AG09319 (cell line): ENCODE measurements at places on chromosomes 7 and 10.
A peak's percentile ranks its signal among the peaks of the same experiment; 100 is the strongest.

DNA sequence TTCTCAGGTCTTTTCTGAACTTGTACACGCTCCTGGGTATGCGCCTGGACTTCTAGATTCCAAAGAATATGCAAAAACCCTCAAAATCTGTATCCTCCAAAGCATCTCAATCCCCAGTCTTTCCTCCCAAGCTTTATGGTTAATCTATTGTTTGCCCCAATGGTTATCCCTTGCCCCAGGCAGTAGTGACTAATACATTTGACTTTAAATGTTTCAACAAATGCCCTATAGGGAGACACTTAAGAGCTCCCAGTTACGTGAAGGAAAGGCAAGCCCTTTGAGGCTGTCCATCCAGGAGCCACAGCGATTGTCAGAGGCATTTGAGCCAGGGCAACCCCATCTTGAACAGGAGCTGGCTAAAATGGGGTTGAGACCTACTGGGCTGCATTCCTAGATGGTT is 12.7 kb upstream of the FOXL3 start:
- no peak for DNase-seq

DNA sequence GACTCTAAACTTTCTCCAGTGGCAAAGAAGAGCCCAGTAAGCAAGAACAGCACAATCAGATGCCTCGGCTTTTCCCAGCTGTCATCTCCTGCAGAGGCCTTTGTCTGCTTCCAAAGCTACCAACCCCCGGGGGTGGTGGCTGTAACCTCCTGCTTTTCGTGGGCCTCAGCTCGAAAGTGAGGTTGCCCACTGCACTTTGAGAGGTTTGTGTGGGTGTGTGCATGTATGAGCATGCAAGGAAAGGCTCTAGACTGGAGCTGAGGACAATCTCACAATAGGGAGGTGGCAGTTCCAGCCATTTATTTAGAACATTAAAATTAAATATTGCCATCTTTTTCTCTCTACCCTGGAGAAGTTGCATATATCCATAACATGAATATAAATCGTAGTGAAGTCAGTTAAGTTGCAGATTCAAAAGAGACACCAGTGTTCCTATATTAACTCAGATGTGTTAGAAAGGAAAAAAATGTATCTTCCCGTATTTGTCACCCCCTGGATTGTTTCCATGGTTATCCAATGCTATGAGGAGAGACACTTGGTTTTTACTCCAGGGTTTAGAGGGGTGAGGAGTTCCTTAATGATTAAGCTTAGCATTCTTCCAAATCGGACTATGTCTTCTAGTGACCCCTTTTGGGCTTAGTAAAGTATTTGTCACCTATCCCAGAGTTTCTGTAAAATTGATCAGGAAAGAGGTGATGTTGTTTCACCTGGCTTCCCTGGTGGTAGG is 781.1 kb downstream of the INHBA start:
- DNase-seq, result no peak

DNA sequence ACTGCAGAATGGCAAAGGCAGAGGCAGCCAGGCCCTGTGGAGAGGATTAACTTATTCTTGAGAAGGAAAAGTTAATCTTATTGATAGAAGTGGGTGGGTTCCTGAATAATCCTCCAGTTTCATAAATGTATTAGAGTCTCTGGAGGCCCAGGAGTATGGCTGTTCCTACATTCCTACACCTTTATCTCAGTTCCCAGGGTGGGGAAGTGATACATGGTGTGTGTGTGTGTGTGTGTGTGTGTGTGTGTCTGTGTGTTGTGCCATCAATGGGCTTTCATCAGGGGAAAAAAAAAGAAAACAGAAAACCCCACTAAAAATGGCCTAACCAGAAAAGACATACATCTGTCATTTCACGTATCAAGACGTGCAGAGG is 22.0 kb upstream of the GSDME start:
- no peak for DNase-seq

- no peak for DNase-seq
Measured at GRCh38 chr10:87532696-87533095, 28.0 kb downstream of the MINPP1 start.

- no peak for DNase-seq
Measured at GRCh38 chr7:88314061-88314491, 7.4 kb upstream of the STEAP4 start.

DNA sequence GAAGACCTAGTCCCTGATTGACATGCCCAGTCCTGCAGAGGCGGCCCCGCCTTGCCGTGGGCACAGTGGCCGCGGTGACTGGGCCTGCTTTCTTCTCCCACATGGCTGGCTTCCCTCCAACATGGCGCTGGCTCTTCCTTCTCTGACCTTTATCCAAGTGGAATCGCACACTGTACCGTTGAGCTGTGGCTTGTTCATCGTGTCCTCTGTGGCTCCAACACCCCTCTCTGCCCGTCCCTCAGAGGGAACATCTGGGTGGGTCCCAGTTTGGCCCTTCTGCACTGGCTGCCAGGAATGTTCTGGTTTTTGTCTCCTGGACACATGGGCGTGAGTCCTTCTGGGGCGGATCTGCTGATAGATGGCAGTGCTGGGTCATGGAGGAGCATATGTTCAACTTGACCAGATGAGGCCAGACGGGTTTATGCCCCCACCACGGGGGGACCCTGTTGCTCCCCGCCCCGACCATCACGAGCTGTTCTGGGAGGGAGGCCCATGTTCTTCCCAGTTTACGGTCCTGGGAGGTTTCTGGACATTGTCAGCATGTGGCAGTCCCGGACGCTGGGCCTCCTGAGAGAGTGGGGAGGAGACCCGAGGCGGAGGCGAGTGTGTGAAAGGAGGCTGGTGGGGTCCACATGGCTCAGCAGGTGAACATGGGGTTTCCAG is 63.5 kb downstream of the LHPP start:
- no peak for DNase-seq

DNA sequence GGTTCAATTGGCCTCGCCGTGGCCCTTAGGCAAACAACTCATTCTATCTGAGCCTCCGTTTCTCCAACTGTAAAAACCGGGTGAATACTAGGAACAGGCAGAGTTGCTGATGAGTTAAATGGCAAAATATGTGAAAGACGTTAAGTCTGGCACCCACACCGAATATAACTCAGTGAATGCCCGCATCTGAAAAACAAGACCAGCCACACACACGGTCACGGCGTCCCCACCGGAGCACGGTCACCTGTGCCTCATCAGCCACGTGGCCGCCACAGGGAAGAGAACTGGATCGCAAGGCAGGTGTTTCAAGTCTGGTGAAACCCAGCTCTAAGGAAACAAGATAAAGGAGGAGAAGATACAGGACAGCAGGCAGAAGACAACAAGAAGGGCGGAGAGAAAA is 20.4 kb downstream of the PRKAG2 start:
- DNase-seq, result no peak

DNA sequence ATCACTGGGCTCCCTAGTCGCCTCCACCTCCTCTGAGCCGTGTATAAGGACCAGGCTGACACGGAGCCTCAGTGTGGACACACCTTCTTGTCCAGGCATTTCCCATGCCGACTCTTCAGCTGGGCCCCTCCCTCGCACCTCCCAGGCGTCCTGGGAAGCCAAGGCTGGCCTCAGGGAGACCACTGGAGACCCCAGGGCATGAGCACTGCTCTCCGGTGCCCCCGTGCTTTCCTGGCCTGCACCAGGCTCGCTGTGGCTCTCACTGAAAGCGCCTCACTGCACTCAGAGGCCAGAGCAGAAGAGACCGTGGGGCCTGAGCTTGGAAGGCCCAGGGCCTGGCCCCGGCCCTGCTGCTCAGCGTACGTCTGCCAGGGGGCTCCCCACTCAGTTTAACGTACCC is 31.4 kb downstream of the LRRC27 start:
- DNase-seq, result no peak

- peak; percentile 82 for DNase-seq
Measured at GRCh38 chr7:22841954-22842353, 19.3 kb upstream of the TOMM7 start.

DNA sequence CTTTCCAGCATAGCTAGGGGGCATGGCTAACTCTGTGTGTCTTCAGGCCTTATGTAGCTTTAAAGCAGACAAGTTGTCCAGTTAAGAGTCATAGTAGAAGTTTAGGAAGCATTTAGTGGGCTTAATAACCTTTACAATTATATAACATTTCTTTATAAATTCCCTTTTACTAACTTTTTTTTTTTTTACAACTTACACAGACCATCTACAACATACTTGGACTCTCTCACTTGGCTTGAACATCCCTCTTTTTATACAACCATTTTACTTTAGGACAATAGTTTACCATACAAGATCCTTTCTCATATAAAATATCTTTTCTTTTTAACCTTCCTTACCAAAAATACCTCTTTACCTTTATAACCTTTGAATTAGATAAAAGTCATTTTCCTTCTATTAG is 26.3 kb downstream of the SP4 start:
- DNase-seq, result no peak

DNA sequence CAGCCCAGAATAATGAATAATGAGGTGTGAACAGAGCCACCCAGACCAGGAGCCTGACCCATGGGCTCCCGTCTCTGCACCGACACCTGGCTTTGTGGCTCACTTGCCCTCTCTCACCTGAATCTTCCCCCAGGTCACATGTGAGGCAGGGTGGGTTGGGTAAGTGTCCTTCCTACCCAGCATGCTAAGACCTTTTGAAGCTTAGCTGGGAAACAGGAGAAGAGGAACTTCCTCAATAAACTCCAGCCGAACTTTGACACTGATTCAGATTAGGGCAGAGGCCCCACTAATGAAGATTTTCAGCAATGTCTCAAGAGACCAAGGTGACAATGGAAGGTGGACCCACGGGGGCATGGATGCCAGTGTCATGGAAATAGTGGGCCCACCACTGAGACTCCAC is 46.6 kb upstream of the AQP1 start:
- DNase-seq, result no peak

GRCh38 chr10:80283119-80283518 is 6.3 kb downstream of the MAT1A start:
- no peak for DNase-seq

DNA sequence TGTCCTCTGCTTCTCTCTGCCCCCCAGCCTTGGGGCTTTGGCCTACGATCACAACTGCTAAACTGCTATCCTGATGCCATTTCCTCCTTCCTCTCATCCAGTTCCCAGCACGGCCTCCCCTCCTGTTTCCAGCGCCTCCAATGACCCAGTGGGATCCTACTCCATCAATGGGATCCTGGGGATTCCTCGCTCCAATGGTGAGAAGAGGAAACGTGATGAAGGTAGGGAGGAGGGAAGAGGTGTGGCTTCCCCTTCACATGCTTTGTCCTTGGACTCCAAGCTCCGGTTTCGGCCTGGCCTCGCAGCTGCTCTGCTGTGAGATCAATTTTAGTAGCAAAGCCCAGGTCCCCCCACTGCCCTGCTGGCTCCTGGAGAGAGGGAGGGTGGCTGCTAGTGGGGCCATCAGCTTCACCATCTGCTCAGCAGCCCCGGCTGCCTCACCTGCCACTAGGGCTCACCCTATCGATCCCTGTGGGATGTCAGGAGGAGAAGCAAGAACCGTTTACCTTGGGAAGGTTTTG is 35.8 kb downstream of the PAX2 start:
- no peak for DNase-seq

- DNase-seq, result no peak
Measured at GRCh38 chr10:78864761-78865537, 203.8 kb upstream of the ZMIZ1 start.

GRCh38 chr10:79149662-79150443 is 81.1 kb downstream of the ZMIZ1 start:
- no peak for DNase-seq

GRCh38 chr7:112162784-112163506 is 43.3 kb downstream of the DOCK4 start:
- no peak for DNase-seq

- DNase-seq, result no peak
Measured at GRCh38 chr7:17299483-17299991, 1.1 kb downstream of the AHR start.

- DNase-seq, result no peak
Measured at GRCh38 chr10:34994565-34995142, 95.5 kb downstream of the CUL2 start.

GRCh38 chr7:33217595-33217994 is 88.2 kb downstream of the BBS9 start:
- no peak for DNase-seq

- no peak for DNase-seq
Measured at GRCh38 chr7:8176370-8177081, 85.4 kb downstream of the ICA1 start.

DNA sequence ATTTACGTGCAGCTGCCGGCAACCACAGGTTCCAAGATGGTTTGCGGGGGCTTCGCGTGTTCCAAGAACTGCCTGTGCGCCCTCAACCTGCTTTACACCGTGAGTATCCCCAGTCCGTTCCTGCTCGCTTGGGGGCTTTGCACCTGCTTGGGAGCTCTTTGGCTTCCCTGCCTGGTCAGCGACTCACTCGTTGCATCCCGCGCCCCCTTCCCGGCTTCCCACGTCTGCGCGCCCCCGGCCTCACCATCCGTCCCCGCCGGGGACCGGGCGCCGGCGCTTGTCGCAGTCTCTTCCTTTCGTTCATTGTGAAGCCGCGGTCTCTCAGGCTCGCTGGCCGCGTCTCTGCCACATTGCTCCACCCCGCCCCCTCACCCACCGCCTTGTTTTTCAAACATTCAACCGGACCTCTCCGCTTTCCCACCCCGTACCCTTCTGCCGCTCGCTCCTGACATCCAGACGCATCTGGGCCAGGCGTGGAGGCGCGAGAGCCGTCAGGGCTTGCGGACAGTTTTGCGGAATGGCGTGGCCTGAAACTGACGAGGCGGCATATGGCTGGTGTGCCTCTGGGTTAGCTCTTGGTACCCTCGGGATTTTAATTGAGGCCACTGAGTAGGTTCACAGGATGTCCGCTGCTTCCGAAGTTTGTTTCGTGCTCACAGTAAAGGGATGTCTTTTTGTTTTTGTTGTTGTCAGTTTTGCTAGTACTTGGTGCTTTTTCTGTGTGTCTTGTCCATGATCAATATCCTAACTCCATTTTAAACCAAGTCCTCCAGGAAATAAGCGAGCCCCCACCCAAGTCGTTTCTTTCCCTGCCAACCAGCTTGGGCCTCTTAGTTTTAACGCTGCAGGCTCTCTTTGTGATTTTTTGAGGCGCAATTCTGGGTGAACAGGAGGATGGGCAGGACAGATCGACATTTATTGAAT is 639 bp downstream of the TSPAN13 start:
- no peak for DNase-seq

DNA sequence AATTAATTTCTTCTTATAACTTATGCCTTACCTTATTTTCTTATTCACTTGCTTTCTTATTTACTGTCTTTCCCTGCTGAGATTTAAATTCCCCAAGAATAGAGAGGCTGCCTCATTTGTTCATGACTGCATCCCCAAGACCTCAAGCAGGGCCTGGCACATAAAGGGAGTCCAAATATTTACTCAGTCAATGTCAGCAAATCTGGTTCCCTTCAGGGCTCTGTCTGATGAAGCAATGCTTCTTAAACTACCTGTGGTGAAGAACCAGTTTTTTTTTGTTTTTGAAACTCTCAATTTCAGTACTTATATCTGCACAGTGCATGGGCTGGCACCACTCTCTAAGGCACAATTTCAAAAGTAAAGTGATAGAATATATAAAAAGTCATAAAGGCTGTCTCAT is 4.7 kb downstream of the ZNF239 start:
- no peak for DNase-seq

DNA sequence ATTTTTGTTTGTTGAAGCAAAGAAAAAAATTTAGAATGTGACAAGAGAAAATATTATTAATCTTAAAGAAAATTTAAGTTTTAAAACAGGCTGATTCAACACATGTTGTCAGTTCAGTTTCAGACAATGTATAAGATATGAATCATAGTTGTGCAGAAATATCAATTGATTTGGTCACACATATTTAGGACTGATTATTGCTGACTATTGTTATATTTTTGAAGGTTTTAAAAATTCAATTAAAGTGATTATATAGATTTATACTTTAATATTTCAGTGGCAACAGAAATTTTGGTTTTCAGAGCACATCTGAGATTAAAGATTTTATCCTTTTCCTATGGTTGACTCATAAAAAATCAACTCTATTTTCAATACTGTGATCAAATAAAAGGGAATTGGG is 132.5 kb downstream of the PON1 start:
- no peak for DNase-seq

GRCh38 chr7:116977172-116977571 is 23.9 kb downstream of the ST7 start:
- peak; percentile 11 for DNase-seq
